ENCODE measurements at places on chromosomes 5 and 9. TPM values are rescaled to one million over a fixed set of nuclear protein-coding genes. Genes with fewer than 3 reads are reported as not detected.

ANKRA2 gene
- total RNA-seq, result 20.4 TPM

- no peaks in the 10 kb centered on the region for H3K36me3 ChIP-seq
- no peak for DNase-seq
- no peak overlapping the region for H3K27ac ChIP-seq
- H3K4me3 ChIP-seq, result no peak overlapping the region
Observed at GRCh38 chr5:142233083-142234032, 91.5 kb downstream of the SPRY4 start.

GRCh38 chr9:134775081-134775951 lies 105.3 kb upstream of the FCN2 start:
- no peak overlapping the region for H3K4me3 ChIP-seq
- no peaks in the 10 kb centered on the region for H3K36me3 ChIP-seq
- DNase-seq, result no peak

DNA sequence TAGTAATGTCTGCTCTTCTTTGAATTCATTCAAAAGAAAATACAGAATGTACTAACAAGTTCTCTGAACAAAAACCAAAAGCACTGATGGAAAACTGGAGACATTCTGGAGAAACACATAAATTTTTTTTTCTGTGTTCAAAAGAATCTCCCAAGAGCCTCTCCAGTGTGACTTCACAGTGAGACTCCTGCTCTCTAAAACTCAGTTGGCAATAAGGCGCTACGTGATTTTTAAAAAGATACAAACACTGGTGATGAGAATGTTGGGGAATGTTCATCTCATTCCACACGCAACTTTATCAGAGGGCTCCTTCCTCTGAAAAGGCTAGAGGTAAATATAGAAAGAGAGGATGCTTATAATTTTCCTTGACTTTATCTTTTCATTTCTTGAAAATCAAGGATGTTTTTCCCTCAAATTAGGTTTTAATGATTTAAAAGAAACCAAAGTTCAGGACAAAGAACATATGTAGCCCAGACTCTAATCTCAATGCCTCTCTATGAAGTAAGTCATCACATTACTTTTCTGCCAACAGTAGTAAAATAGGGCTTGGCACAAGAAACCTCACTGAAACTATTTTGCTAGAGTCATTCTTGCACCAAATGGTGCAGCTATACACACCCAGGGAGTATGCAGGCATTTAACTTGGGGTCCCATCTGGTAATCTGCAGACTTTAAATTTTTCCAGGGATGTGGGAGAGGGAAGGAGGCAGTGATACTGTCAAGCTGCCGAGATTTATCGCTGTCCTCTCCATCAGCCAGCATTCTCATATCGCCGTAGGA lies 12.9 kb upstream of the AOPEP start:
- H3K4me1 ChIP-seq, result peaks cover 6% of the 10 kb centered on the region
- no peak for DNase-seq
- H3K4me3 ChIP-seq, result no peak overlapping the region
- H3K27ac ChIP-seq, result no peak overlapping the region
- H3K27me3 ChIP-seq, result no peaks in the 10 kb centered on the region

- H3K36me3 ChIP-seq, result no peaks in the 10 kb centered on the region
- peak overlapping the region; percentile 100 for H3K27ac ChIP-seq
- H3K4me3 ChIP-seq, result no peak overlapping the region
- peaks cover 69% of the 10 kb centered on the region for H3K4me1 ChIP-seq
- no peaks in the 10 kb centered on the region for H3K27me3 ChIP-seq
Observed at GRCh38 chr9:91192381-91193086, 169.2 kb downstream of the AUH start.

DNA sequence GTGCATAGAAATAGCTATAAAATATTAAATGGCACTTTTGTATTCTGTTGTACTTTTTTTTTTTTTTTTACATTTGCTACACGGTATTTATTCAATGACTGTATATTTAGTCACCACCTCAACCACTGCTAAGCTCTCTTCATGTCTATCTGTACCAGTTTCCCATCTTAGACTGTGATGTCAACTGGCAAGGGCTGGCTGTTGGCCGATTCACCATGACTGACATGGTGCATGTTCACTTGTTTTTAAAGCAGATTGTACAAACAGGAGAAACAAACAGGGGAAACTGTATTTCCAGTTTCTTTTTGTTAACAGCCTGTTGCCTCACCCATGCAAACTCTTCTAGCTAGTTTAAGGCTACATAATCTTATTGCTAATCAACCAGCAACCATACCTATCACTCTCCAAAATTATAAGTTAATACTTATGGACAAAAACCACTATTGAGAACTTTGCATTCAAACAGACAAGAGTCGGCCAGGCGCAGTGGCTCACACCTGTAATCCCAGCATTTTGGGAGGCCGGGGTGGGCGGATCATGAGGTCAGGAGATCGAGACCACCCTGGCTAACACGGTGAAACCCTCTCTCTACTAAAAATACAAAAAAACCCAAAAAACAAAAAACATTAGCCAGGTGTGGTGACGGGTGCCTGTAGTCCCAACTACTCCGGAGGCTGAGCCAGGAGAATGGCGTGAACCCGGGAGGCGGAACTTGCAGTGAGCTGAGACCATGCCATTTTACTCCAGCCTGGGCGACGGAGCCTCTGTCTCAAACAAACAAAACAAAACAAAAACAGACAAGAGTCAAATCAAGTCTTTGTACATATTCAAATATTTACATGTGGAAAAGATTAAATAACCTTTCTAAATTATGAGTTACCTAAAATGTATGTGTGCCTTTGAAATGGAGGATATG lies 13.2 kb downstream of the ZFAND5 start:
- H3K4me1 ChIP-seq, result peaks cover 29% of the 10 kb centered on the region
- peaks cover 8% of the 10 kb centered on the region for H3K36me3 ChIP-seq
- no peak overlapping the region for H3K4me3 ChIP-seq
- no peak for DNase-seq
- no peaks in the 10 kb centered on the region for H3K27me3 ChIP-seq
- H3K27ac ChIP-seq, result no peak overlapping the region
